Omental fat pad (tissue), 4 donors: ENCODE measurements at places on chromosomes 5 and 9. TPM values are rescaled to one million over a fixed set of nuclear protein-coding genes. Genes with fewer than 3 reads are reported as not detected.

SOX30 gene
- not detected for total RNA-seq

ZNF658 gene
- total RNA-seq: 5.2 TPM

CDX1 gene
- total RNA-seq: not detected

PCDHGA7 gene
- total RNA-seq: 1.1 TPM

MYMK gene
- total RNA-seq: not detected
